ENCODE measurements at places on chromosomes 4 and X.

DNA sequence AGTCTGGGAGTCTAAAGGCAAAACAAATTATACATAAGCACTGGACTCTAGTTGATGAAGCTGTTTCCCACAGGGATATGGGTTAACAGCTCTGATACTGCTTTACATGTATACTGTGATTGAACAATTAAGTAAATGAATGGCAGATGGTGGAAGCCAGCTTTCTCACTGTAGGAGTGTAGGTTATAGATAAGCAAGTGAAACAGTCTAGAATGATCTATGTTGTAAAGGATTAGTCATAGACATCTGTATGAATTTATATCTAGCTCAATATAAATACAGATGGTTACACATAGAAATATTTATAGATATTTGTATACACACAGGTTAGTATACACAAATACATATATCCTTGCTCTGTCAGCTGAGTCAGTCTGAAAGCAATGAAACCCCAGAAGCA, 276.1 kb downstream of the PPARGC1A start:
- DNase-seq, result no peak

DNA sequence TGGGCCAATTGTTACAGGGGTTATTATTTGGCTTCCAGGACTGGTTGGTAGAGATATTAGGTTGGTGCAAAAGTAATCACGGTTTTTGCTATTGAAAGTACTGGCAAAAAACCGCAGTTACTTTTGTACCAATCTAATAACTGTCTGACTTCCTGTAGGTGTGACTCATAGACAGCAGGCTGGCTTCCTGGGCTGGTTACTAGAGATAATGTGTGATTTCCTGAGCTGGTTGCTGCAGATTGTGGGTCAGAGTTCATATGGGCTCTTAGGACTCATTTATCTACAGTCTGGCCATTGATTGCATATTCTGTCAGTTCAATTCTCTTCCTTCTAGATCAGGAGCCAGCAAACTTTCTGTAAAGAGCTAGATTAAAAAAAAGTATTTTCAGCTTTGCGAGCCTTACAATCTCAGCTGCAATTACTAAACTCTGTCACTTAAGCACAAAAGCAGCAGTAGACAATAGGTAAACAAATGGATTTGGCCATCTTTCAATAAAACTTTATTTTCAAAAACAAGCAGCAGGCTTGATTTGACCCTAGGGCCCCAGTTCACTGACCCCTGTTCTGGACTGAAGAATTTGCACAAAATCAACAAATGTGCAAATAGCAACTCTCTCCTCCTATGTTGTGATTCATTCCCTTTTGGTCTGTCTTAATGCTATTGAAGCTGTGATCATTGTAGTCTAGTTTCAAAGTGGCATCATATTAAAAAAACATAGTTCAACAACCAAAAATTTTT, 50.8 kb upstream of the BOD1L1 start:
- DNase-seq, result no peak

DNA sequence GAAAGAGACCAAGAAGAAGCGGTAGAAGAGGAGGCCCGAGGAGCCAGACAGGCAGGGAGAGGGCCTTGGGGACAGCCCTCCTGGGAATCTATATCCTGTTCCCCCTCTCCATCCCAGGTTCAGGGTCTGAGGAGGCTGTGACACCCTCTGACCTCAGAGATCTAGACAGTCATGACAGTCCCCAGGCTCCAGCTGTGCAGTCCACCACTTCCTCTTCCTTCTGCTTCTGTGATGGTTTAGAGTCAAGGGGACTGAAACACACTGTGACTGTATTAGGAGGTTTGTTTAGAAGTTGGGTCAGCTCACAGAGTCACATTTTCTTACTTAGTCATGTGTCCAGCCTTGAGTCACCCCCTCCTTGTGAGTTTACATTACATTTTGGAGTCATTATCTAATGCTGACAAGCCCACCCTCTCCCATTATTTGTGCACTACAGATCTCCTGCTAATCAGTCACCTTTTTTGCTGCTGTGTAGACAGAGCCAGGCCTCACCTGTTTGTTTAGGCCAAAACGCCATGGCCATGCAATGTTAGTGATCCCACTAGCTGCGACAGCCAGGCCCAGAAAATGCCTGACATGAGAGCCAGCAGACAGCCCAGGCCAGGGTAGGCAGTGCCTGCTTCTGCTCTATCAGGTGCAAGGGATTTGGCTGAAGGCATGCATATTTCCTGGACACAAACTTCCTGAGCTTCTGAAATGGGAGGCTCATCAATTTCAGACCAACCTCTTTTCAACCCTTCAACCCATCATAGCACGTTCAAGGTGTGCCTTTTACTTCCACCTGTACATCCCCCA, 26.0 kb downstream of the MANBA start:
- no peak for DNase-seq

- DNase-seq, result no peak
Measured at GRCh38 chr4:101853028-101853427, 62.5 kb downstream of the BANK1 start.

DNA sequence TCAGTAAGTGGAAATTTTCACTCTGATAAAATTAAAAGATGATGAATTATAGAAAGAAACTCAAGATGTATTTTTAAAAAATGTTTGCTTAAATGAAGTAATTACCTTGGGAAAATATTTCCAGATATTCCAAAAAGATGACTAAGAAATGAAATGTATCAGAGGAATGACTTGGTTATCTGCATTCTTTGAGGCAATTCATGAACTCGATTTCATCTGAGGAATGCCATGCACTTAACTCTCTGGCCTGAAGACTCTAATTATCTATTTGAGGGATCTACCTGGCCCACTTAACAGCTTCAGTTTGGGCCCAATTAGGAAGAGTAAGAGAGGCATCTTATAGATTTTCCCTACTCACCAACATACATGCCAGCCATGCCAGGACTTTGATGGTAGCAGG, 182.3 kb downstream of the INPP4B start:
- no peak for DNase-seq

DNA sequence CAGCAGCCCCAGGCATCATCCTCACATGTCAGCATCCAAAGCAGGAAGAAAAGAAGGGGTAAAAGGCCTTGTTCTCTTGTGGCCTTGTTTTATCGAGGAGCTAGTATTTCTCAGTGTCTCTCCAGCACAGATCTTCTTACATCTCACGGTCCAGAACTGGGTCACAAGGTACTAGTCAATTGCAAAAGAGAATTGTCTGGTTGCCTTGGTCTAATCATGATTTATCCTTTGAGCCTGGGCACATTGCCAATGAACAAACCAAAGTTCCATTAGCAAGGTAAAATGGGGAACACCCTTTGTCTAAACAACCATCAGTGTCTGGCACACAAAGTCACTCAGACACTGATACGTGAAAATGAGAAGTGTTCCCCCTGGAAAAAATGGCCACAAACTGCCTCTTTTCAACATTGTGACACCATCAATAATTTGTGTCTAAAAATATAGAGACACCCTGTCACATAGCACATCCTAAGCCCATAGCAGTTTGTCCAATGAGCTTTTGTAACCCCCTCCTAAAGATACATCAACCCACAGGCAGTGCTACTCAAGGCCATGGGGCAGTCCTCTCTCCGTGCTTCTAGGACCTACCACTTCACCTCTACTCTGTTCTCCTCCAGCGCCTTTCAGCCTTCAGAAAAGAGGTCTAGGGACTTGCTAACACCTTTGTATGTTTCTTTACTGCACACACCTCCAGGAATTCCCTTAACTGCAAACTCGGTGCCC, 534.4 kb downstream of the MID1IP1 start:
- DNase-seq, result peak; percentile 17

GRCh38 chr4:56863441-56864139, 42.1 kb upstream of the SPINK2 start:
- no peak for DNase-seq

DNA sequence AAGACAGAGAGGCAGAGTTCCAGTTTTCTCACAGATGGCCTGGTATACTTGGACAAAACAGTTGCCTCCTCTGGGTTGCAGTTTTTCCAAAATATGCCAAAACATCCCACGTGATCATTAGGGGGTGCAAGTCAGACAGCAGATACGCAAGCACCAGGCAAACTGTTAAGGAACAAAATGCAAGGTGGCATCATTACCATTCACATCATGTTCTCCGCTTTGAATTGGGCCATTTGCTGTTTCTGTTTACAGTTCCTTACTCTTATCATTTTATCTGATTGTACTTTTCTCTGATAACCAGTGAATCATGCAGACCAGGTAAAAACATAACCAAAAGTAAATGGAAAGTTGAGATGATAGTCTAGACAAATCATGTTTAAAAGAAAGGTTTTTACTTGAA, 16.4 kb upstream of the HMGB3 start:
- DNase-seq, result no peak

- DNase-seq, result no peak
Measured at GRCh38 chrX:65837875-65838549, 170.6 kb downstream of the MSN start.

DNA sequence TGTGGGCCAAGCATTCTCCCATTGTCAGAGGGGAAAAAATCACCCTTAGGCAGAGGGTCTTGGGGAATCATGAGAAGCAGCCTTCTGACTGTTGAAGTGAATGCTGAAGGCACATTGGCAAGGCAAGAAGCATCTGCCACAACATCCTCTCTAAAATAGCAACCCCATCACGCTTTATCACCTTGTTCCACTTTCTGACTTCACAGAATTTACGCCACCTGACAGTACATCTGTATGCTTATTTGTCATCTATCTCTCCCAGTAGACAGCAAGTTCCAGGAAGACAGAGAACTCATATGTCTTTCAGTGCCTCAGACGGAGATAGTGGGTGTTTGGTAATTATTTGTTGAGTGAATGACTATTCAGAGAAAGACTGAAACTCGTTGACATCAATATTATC, 68.4 kb upstream of the SCML1 start:
- no peak for DNase-seq

GRCh38 chrX:96688789-96689188, 4.1 kb downstream of the DIAPH2 start:
- DNase-seq, result no peak
